ENCODE measurements at places on chromosomes 12 and 14.

- DNase-seq: peak; percentile 80
These were observed 12.3 kb upstream of the PARP11 start for GRCh38 chr12:3885277-3886094.

DNA sequence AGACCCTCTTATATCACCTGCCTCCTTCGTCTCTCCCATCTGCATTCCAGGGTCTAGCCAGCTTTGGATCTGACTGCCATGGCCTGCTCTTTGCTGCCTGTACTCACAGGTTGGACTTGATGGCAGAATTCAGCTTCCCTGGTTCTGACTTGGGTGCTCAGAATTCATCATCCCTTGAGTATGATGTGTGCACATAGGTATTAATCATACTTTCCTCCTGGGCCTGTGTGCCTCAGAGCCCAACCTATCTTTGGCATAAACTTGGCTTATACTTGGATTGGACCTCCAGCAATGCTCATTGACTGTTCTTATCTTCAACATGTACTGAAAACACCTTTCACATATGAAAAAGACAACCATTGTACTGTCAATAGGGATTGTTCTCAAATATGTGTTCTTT is 70.7 kb upstream of the LMNTD1 start:
- DNase-seq: no peak

DNA sequence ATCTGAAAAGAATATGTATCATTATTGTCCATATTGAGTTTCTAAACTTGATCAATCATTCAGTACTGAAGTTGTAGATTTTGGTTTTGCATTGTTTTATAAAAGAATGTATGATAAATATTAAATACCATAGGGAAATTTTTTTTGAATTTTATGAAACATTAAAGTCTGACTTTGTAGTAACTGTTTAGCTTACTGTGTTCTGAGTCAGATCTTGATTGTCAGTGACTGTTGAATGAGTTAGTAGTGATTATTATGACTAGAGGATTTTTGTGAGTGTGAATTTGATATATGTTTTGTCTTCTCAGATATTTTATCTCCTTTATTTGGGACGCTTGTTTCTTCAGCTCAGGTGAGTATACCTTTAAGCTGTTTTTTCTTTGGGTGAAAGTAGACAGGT is 10.1 kb downstream of the TDP1 start:
- DNase-seq: no peak

GRCh38 chr14:105087963-105088811 is 23.0 kb upstream of the GPR132 start:
- DNase-seq: peak; percentile 72

DNA sequence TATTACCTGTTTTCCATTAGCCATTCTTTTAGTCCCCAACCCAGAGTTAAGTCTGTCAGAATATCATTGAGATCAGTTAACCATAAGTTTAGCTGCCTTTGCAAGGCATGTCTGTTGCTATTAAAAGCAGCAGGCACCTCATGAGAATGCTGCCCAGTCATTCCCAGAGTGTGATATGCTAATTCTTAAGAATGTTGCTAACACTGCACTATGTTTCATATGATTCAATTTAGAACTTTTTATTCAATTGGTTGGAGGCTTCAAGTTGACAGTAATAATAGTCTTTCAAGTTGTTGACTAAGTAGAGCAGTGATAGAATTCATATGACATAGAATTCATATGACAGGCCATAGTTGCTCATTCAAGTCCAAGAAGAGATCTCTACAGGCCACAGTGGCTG is 292.3 kb downstream of the FUT8 start:
- peak; percentile 47 for DNase-seq

DNA sequence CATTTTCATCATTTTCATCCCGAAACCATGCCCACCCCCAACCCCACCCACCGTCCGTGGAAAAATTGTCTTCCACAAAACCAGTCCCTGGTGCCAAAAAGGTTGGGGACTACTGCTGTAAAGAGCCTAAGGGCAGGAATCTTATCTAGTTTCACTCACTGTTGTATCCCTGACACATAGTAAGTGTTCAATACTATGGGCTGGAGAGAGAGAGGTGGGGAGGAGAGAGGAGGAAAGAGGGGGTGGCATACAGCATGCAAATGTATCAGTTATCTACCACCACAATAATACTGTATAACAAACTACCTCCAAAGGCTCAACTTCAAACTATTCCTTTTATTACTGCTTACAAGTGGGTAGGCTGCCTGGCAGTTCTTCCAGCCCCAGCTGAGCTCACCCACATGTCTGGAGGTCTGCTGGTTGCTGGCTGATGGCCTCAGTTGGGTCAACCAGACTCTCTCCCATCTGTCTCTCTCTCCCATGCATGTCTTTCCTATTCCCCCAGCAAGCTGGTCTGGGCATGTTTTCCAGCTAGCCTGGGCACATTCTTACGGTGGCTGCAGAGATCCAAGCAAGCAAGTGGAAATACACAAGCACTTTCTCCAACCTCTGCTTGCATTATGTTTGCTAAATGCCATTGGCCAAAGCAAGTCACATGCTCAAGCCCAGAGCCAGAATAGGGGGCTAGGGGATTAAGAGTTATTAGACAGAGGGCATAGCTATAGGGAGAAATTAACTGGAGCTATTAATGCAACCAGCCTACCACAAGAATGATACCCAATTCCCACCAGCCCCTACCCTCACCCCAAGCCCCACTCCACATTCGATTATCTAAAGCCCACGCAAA is 31.6 kb upstream of the FICD start:
- DNase-seq: peak; percentile 9

GRCh38 chr14:24056800-24057184 is 5.0 kb downstream of the CARMIL3 start:
- no peak for DNase-seq

- no peak for DNase-seq
These were observed 18.5 kb downstream of the ELK3 start for GRCh38 chr12:96212456-96213375.

- DNase-seq: no peak
These were observed 136.3 kb downstream of the FOXG1 start for GRCh38 chr14:28902930-28903329.

DNA sequence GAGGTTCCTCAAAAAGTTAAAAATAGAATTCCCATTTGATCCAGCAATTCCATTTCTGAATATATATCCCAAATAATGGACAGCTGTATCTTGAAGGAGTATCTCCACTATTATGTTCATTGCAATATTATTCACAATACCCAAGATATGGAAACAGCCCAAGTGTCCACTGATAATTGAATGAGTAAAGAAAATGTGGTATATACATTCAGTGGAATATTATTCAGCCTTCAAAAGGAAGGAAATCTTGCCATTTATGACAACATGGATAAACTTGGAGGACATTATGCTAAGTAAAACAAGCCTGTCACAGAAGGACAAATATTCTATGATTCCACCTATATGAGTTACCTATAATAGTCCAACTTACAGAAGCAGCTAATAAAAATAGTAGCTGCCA is 979.0 kb downstream of the SLC6A15 start:
- no peak for DNase-seq

- no peak for DNase-seq
These were observed 45.5 kb downstream of the STXBP6 start for GRCh38 chr14:25004389-25004809.

GRCh38 chr14:67411820-67412421 is at the start of gene PLEK2:
Gene PLEK2 (minus strand): TSS chr14:67412165. CDS start chr14:67412059, 106 bp downstream.
- DNase-seq: peak; percentile 40

DNA sequence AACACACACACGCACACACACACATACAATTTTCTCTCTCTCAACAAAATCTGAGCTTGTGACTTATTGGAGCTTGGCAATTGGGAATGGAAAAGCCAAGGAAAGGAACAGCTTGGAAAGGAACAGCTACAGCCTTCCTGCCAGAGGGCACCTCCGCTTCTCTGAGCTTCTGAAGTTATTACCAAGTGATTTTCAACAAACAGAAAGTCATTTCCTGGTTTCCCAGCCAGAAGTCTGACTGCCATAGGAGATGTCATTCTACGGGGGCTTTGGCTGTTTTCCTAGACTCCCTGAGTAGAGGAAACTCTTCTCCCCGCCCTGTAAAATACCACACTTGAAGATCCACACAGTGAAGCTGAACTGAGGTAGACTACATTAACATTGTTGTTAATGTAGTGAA is 198.3 kb downstream of the CFAP54 start:
- DNase-seq: no peak

GRCh38 chr12:24200010-24200409 is 250.5 kb upstream of the SOX5 start:
- no peak for DNase-seq

DNA sequence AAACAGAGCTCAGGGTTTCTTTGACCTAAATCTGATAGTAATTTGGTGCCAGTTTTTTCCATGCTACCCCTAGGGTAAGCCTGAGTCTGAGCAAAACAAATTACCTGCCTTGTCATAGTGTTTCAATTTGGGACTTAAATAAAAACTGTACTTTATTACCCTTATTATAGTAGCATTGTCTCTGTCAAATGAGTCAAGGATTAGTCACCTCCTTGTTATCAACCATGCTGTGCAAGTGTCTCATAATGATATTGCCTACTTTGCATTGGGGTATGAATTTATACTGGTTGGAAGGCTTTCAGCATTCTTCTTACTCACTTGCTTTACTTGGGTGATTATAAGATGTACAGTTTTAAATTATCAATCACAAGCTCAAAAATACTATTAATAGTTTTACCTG is 380.0 kb downstream of the LRFN5 start:
- DNase-seq: peak; percentile 10

- peak; percentile 81 for DNase-seq
These were observed 31.3 kb upstream of the SMUG1 start for GRCh38 chr12:54220092-54220557.

DNA sequence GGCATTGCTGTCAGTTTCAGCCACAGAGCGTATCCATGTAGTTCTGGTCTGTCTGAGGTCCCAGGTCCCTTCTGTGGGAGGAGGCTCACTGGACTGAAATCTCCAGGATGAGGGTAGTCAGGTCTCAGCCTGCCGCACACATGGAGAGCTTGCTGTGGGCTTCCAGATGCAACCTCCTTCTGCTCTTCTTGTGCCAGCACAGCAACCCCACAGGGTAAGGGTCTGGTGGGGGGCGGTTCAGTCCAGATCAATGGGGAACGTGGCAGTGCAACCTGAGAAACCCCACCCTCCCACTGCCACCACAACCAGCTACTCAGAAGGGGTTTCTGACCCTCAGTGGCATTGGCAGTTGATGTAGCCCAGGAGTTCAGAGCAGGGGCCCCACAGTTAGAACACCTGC is 61.2 kb downstream of the BEGAIN start:
- no peak for DNase-seq

DNA sequence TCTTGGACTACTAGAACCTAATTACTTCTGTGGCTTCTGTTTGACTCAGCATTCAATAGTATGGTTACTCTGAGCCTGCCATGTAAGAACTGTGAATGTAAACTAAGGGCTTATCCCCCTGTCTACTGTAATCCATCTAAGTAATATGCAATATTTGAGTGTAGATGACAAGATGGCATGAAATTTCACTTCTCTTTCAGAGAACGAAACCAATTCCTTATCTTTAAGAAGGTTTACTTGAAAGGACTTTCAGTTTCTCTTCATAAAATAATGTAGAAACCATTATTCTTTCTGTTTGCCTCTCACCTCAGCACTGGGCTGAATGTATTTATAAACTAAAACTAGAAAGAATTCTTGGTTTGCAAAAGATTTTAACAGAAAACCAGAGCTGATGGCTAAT is 60.4 kb upstream of the ARID2 start:
- peak; percentile 15 for DNase-seq

GRCh38 chr12:28057856-28058615 is 85.5 kb upstream of the PTHLH start:
- no peak for DNase-seq

GRCh38 chr14:50608302-50608851 is 48.4 kb downstream of the ATL1 start:
- no peak for DNase-seq

DNA sequence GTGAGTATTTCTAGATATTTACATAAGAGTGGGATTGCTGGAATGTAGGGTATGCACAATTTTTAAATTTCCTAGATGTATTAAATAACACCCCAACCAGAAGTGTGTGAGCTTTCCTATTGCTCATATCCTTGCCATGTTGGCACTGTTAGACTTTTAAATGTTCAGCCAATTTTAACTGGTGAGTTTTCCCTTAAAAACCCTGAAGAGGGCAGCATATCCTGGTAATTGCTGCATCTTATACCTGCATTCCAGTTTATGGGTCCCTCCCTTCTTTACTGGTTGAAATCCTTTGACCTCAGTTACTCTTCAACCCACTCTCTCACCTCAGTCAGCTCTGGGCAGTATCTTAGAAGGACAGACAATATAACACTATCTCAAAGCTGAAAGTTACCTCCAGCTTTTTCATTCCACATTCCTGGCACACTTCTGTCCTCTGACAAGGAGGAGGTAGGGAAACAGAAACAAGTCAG is 270.6 kb downstream of the PAWR start:
- DNase-seq: peak; percentile 96

GRCh38 chr14:50740856-50741255 is 72.8 kb upstream of the SAV1 start:
- peak; percentile 35 for DNase-seq

GRCh38 chr14:51627313-51627712 is 24.4 kb upstream of the FRMD6 start:
- DNase-seq: no peak

DNA sequence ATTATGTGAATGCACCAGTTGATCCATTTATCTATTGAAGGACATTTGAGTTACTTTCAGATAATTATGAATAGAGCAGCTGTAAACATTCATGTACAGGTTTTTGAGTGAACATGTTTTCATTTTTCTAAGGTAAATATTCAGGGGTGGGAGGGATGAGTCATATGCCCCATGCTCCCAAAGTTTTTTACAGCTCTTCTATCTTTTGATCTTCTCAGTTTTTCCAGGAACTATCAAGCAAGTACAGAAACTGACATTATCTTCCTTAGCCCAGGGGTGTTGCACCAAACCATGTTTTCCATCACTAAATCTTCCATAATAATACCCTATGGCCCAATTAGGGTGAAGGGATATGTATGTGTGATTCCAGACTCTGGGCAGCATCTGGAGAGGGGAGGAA is 384.5 kb downstream of the EMP1 start:
- DNase-seq: no peak
